ENCODE measurements at places on chromosomes 3 and 15.
A peak's percentile ranks its signal among the peaks of the same experiment; 100 is the strongest.

GRCh38 chr3:54215521-54215920, 93.2 kb downstream of the CACNA2D3 start:
- no peak for DNase-seq

DNA sequence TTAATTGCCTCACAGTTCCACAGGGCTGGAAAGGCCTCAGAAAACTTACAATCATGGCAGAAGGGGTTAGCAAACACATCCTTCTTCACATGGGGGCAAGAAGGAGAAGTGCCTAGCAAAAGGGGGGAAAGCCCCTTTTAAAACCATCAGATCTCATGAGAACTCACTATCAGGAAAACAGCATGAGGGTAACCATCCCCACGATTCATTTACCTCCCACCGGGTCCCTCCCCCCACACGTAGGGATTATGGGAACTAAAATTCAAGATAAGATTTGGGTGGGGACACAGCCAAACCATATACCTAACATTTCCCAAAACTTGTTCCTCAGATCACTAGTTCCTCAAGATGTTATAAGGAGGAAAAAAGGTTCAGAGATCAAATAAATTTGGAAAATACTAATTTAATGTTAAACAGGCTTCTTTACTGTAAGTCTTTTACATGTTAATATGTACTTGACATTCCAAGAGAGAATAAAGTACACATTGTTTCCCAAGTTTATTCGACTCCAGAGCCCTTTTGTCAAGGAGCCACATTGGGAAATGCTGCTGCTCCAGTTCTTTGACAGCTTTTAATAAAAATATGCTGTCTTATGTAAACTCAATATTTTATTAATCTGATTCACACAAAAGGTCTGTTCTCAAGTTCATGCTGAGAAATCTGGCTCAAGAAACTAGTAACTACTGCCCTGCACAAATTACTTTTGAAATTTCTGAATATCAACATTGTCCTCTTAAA, 17.8 kb downstream of the HERC1 start:
- DNase-seq, result peak; percentile 30

GRCh38 chr3:168802766-168803165, 707.0 kb upstream of the GOLIM4 start:
- DNase-seq, result no peak

GRCh38 chr3:44326019-44326418, 12.5 kb upstream of the TCAIM start:
- no peak for DNase-seq

DNA sequence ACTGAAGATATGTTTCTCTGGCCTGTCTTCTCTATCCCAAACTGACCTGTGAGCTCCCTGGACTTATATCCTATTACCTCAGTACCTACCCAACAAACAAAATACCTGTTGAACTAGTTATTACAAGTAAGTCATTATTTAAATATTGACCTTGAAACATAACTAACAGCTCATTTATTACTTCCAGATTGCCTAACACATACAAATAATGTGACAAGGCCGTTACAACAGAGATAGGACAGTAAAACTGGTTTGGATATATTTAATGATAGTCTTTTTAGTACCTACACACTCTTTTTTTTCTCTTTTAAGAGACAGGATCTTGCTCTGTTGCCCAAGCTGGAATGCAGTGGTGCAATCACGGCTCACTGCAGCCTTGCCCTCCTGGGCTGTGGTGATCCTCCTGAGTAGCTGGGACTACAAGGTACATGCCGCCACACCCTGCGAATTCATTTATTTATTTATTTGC, 145.0 kb downstream of the ADAM10 start:
- DNase-seq, result no peak

DNA sequence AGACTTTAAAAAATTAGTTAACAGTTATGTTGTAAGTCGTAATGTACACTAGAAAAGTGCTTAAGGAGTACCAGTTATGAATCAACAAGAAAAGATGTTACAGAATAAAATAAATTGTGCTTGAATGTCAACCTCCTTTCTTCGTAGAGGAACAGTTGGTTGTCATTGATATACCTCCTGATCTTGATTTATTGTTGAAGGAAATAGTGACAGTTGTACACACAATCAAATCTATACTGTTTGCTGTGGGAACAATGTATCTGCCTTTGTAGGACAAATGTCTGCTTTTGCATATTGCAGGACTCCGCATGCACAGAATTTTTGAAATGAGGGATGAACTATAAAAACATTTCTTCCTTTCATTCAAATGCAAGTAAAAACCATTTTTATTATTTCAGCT, 19.2 kb downstream of the RASA2 start:
- DNase-seq, result no peak

DNA sequence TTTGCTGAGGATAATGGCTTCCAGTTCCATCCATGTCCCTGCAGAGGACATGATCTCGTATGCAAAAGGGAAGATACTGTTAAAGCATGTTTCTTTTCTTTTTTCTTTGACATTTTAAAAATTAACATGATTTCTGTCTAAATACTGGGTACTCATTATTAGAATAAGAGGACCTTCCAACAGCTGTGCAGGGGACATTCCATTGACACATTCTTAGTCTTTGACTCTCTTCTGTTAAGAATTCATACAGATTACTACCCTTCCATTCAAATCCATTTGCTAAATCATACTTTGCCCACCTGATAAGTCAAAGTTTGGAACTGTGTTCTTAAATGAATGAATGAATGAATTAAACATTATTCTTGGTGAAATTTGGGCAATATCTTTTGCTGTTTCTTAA, 5.1 kb upstream of the CP start:
- no peak for DNase-seq

- peak; percentile 48 for DNase-seq
These were observed 420.4 kb downstream of the ROBO2 start for GRCh38 chr3:77460326-77460725.

GRCh38 chr3:55540579-55540978, 53.5 kb upstream of the WNT5A start:
- DNase-seq, result no peak

- no peak for DNase-seq
These were observed 10.2 kb downstream of the CDCP1 start for GRCh38 chr3:45135959-45136358.

DNA sequence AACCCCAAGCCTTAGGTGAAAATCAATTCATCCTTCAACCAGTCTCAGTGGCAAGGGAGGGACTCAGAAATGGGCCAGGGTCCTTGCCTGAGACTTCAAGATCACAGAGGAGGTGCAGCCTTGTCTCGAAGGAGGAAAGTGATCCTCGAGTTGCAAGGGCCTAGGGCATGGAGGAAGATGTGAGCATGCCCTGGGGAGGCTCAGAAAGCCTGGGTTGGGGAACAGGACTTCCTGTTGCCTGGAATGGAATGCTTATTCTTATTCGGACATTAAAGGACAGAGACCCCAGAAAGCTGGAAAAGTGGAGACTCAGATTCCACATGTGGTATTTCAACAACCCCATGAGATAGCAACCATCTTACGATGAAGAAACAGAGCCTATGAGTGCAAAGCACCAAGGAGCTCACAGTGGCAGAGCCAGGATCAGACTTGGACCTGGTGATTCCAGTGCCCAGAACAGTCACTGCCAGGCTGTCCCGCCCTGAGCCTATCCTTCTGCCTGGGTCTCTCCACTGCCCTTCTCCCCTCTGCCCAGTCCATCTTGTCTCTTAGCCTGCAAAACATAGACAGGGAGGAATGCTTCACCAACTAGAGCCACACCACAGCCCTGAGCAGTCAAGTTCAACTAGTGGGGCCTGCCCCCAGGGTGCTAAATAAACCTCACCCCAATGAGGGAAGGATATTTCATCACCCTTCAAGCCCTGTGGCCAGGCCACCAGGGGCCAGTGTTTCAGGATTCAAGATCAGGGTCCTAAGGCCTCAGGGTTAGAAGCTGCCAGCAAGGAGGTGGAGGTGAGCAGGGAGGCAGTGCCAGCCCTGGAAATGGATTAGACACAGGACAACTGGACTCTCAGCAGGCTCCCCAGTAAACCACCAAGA, 21.9 kb downstream of the DAPK2 start:
- DNase-seq, result peak; percentile 36

- no peak for DNase-seq
These were observed 47.1 kb downstream of the PDIA5 start for GRCh38 chr3:123113889-123114450.
